Neural cell (in vitro differentiated cells): ENCODE measurements at places on chromosomes 16 and 17. TPM values are rescaled to one million over a fixed set of nuclear protein-coding genes. Genes with fewer than 3 reads are reported as not detected.

Gene TBC1D16
- 19.8 and 29.5 TPM in 2 replicates for polyA plus RNA-seq

Gene SEPTIN12
- 1.8 and 4.7 TPM in 2 replicates for polyA plus RNA-seq

Gene LRRC75A
- polyA plus RNA-seq: 0.20 and 0.53 TPM in 2 replicates

Gene DHRS7C
- polyA plus RNA-seq: not detected in 2 replicates

Gene MAP2K6
- 9.1 and 10.5 TPM in 2 replicates for polyA plus RNA-seq

Gene CDH16
- polyA plus RNA-seq: not detected in 2 replicates

Gene NLRC5
- polyA plus RNA-seq: not detected in 2 replicates

Gene CDH5
- not detected in 2 replicates for polyA plus RNA-seq
